ENCODE measurements at places on chromosomes 1 and 21. TPM values are rescaled to one million over a fixed set of nuclear protein-coding genes. Genes with fewer than 3 reads are reported as not detected.

DNA sequence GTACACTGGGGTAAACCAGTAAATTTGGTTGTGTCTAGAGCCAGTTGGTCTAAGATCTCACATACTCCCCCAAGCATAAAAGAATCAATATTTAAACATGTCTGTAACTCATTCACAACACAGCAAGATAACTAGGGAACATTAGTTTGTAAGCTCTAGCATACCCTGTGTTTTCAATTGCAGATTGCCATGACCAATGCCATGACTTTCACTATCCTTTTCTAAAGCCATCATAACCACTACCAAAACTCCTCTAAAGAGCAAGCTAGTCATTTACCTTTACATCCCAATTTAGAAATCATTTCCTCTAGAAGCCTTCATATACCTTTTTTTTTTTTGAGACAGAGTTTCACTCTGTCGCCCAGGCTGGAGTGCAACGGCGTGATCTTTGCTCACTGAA, 56.5 kb upstream of the PLA2G4A start:
- no peak for DNase-seq
- H3K27me3 ChIP-seq: no peaks in the 10 kb centered on the region
- H3K27ac ChIP-seq: no peak overlapping the region

- no peaks in the 10 kb centered on the region for H3K36me3 ChIP-seq
- H3K4me3 ChIP-seq: no peak overlapping the region
- DNase-seq: no peak
- no peaks in the 10 kb centered on the region for H3K4me1 ChIP-seq
These were observed 59.3 kb upstream of the LHX8 start for GRCh38 chr1:75074831-75075395.

- no peaks in the 10 kb centered on the region for H3K36me3 ChIP-seq
- H3K27me3 ChIP-seq: no peaks in the 10 kb centered on the region
- no peak overlapping the region for H3K4me3 ChIP-seq
- DNase-seq: no peak
These were observed 45.1 kb downstream of the MAP3K7CL start for GRCh38 chr21:29175408-29176134.

DNA sequence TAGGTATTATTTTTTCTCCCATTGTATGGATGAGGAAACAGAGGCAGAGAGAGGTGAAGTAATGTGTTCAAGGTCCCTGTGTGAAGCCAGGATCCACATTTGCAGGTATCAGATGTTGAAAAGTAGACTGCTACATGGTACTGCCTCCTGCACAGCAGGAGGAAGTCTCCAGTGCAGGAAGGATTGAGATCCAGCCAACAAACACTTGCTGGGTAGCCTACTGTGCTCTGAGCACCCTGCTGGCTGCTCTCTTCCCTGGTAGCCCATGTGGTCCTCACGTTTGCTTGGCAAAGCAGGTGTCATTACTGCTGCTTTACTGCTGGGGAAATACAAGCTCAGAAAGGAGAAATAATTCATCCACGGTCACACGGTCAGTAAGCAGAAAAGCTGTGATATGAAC, 21.3 kb upstream of the GRIK3 start:
- no peak overlapping the region for H3K27ac ChIP-seq
- no peak for DNase-seq
- no peaks in the 10 kb centered on the region for H3K4me1 ChIP-seq

DNA sequence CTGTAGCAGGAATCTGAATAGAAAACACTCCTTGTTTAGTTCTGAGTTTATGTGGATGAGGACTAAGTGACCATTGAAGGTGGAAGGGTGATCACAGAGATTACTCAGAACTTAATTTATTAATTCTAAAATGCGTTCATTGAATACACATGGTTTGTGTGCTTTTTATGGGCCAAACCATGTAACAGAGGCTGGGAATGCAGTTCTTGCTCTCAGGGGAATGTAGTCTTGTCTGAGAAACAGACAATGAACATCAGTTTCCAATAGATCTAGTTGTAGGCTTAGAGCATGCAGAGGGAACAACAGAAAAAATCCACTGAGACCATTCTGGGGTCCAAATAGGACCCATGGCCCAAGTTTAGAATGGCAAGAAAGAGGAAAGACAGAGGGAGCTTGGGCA, 46.1 kb downstream of the ITSN1 start:
- DNase-seq: no peak
- H3K4me3 ChIP-seq: no peak overlapping the region
- no peak overlapping the region for H3K27ac ChIP-seq
- peaks cover 5% of the 10 kb centered on the region for H3K4me1 ChIP-seq
- H3K27me3 ChIP-seq: no peaks in the 10 kb centered on the region

GRCh38 chr1:234737967-234738314, 128.0 kb upstream of the IRF2BP2 start:
- H3K27ac ChIP-seq: no peak overlapping the region
- H3K27me3 ChIP-seq: no peaks in the 10 kb centered on the region
- no peak for DNase-seq
- no peak overlapping the region for H3K4me3 ChIP-seq
- H3K4me1 ChIP-seq: no peaks in the 10 kb centered on the region
- no peaks in the 10 kb centered on the region for H3K36me3 ChIP-seq

GRCh38 chr1:167601442-167602383, 28.3 kb upstream of the RCSD1 start:
- H3K36me3 ChIP-seq: no peaks in the 10 kb centered on the region
- no peaks in the 10 kb centered on the region for H3K27me3 ChIP-seq
- H3K4me1 ChIP-seq: peaks cover 73% of the 10 kb centered on the region
- peak; percentile 97 for DNase-seq
- peak overlapping the region; percentile 84 for H3K27ac ChIP-seq
- no peak overlapping the region for H3K4me3 ChIP-seq

GRCh38 chr1:94698759-94699502, 121.2 kb upstream of the SLC44A3 start:
- H3K4me3 ChIP-seq: no peak overlapping the region
- no peak overlapping the region for H3K27ac ChIP-seq
- H3K27me3 ChIP-seq: no peaks in the 10 kb centered on the region

- no peak for DNase-seq
- peaks cover 15% of the 10 kb centered on the region for H3K36me3 ChIP-seq
- H3K4me3 ChIP-seq: no peak overlapping the region
- no peaks in the 10 kb centered on the region for H3K27me3 ChIP-seq
These were observed 5.3 kb downstream of the GALNT2 start for GRCh38 chr1:230072296-230072695.

GRCh38 chr1:87864676-87865075, 536.0 kb downstream of the LMO4 start:
- no peaks in the 10 kb centered on the region for H3K36me3 ChIP-seq
- H3K4me1 ChIP-seq: peaks cover 22% of the 10 kb centered on the region
- DNase-seq: peak; percentile 7
- no peaks in the 10 kb centered on the region for H3K27me3 ChIP-seq

DNA sequence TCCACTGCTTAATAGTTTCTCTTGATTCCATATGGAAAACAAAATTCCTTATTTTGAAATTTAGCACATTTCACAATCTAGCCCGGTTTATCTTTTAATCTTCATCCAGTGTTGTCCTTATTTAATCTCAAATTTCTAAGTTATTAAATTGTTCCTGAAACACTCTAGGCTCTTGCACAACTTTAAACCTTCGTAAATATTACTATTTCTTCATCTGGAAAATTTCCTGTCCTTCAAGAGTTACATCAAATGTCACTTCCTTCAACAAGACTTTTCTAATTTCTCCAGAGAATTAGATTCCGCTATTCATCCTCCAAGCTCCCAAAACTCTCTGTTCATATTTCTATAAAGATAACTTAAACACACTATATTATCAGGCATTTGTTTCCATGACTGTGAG, 6.5 kb downstream of the FMO5 start:
- H3K27ac ChIP-seq: no peak overlapping the region
- H3K4me3 ChIP-seq: no peak overlapping the region
- peaks cover 5% of the 10 kb centered on the region for H3K36me3 ChIP-seq
- peak; percentile 35 for DNase-seq
- no peaks in the 10 kb centered on the region for H3K27me3 ChIP-seq
- H3K4me1 ChIP-seq: peaks cover 21% of the 10 kb centered on the region

DNA sequence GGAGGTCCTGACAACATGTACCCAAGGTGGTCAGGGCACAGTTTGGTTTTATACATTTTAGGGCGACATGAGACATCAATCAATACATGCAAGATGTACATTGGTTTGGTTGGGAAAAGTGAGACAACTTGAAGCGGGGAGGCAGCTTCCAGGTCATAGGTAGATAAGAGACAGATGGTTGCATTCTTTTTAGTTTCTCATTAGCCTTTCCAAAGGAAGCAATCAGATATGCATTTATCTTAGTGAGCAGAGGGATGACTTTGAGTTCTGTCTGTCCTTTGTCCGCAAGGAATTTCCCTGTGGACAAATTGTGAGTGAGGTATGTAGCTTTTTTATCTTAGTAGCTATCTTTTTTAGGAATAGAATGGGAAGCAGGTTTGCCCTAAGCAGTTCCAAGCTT, 10.5 kb upstream of the RBM15 start:
- DNase-seq: no peak
- no peak overlapping the region for H3K4me3 ChIP-seq
- no peak overlapping the region for H3K27ac ChIP-seq
- H3K36me3 ChIP-seq: no peaks in the 10 kb centered on the region
- no peaks in the 10 kb centered on the region for H3K27me3 ChIP-seq
- peaks cover 8% of the 10 kb centered on the region for H3K4me1 ChIP-seq

DCDC2B gene
- polyA plus RNA-seq: not detected

FCER1A gene
- polyA plus RNA-seq: 11.8 TPM

CD55 gene
- 99.8 TPM for polyA plus RNA-seq

PTPN22 gene
- polyA plus RNA-seq: 2.8 TPM

TACSTD2 gene
- not detected for polyA plus RNA-seq

All from CD14-positive monocyte (primary cell).